ENCODE measurements at places on chromosomes 11 and 22.
A peak's percentile ranks its signal among the peaks of the same experiment; 100 is the strongest.

GRCh38 chr11:35676611-35676965, 14.0 kb downstream of the TRIM44 start:
- DNase-seq: no peak

- no peak for DNase-seq
These were observed 46.0 kb upstream of the CCDC34 start for GRCh38 chr11:27409049-27409448.

- peak; percentile 60 for DNase-seq
These were observed 19.7 kb downstream of the CTR9 start for GRCh38 chr11:10770626-10771254.

DNA sequence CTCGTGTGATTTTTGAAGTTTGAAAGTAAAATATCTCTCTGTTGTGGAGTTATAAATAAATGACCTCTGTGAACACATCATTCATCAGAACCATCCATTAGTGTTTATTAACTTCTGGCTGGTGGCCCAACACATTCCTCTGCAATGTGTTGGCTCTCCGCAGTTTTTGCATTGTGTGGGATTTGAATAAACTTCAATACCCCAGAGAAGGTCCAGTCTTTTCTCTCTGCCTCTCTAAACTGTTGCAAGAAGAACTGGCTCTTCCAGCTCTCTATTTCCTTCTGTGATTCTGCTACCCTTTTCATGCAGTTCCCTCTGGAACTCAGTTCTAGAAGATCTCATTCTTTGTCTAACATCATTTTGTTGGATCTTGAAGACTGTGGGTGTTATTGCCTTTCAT, 125.0 kb upstream of the ARHGAP42 start:
- no peak for DNase-seq

- DNase-seq: no peak
These were observed 3.4 kb downstream of the LGR4 start for GRCh38 chr11:27468995-27469695.

- no peak for DNase-seq
These were observed 5.2 kb upstream of the RASSF10 start for GRCh38 chr11:13003736-13004493.

Measured in adrenal gland (tissue), 19 donors.